ENCODE measurements at places on chromosomes 2 and 18.

GRCh38 chr2:169225233-169225750, 137.0 kb downstream of the LRP2 start:
- DNase-seq = no peak

DNA sequence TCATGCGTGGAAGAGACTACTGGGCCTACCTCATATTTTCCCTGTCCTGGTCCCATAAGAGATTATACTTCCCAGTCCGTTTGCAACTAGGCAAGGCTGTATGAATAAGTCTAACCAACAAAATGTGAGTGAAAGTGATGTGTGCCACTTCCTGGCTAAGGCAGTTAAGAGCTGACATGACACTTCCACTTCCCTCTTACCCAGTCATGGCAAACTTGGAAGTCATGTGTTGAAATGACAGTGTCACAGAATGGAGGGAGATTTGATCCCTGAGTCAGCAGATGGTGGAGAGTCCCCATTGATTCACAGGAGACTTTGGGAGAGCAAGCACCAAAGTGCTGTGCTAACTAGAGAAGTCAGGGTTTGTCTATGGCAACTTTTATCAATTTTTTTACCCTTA, 36.4 kb downstream of the TACR1 start:
- DNase-seq = peak; percentile 15

DNA sequence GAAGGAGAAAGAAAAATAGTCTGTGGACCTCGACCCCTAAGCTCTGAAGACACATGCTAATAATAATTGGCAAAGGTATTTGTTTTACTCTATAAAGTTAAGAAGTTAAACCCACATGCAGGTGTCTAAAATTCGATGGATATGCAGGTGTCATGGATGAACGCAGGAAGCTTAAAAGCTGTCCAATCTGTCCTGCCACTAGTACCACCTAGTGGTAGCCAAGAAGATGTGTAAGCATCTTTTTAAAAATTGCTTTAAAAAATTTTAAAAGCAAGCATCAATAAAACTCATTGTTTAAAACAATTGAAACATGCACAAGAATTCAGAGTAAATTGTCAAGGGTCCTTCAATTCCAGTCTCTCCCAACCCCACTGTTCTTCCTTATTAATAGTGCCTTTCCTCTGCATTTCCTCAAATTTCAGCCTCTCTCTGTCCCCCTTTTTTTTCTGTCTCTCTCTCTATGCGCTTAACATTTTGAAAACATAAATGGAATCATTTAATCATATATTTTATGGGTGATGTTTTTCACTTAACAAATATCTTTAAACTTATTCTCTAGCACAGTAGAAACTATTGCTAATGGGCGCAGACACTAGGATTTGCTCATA, 30.6 kb upstream of the PPP3R1 start:
- DNase-seq = no peak

GRCh38 chr2:205903549-205904129, 182.3 kb downstream of the INO80D start:
- DNase-seq = no peak

DNA sequence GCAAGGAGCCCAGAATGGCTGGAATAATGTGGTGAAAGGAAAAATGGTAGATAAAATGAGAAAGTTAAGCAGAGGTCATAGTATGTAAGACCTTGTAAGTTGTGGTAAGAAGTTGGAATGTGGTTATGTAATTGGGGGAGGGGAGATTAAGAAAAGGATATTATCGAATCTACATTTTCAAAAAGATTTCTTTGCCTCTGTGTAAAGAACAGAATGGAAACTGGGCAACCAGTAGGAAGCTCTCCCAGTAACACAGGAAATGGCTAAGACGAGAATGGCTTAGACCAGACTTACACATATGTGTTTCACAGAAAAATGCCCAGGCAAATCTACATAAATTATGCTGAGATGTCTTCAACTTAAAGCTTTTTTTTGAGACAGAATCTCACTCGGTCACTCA, 13.2 kb downstream of the MEMO1 start:
- no peak for DNase-seq

GRCh38 chr2:215404348-215405012, 31.4 kb downstream of the FN1 start:
- no peak for DNase-seq

DNA sequence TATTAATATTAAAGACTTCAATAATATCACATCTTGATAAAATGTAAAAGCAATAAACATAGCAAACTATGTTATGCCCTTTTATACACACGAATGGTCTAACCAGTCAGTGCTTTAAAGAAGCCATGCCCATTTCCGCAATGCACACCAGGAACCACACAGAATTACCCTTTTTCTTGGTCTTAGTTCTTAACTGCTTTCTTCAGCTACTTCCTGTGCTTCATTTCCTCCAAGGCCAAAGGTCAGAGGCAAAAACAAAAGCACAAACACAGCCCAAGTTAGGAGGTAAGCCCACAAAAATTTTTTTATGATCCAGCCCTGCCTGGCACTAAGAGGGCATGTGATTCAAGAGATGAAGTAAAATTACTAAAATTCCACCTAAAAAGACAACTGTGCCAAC, 267.2 kb downstream of the FBXO15 start:
- no peak for DNase-seq

DNA sequence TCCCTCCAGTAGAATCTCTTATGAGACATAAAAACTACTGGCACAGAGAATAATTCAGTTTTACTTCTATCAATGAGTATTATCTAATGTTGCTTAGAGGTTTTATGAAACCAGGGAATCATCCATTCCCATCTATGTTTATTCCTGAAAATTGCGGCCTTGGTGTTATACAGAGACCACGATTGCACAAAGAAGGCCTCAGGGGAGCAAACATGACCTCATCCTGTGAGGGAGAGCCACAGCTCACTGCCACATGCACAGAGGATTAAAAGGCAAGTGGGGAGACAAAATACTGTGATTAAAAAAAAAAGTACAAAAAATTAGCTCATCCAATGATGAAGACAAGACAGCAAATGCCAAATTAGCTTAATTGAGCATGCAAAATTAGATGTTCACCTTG, 111.8 kb upstream of the SLC35G4 start:
- no peak for DNase-seq

Data from GM12878 (cell line).